ENCODE measurements at places on chromosomes 6 and 20. TPM values are rescaled to one million over a fixed set of nuclear protein-coding genes. Genes with fewer than 3 reads are reported as not detected.

GRCh38 chr6:111338843-111339242, 144.2 kb downstream of the REV3L start:
- peaks cover 15% of the 10 kb centered on the region for H3K36me3 ChIP-seq
- H3K4me3 ChIP-seq: no peak overlapping the region
- no peak overlapping the region for H3K27ac ChIP-seq
- DNase-seq: no peak
- H3K4me1 ChIP-seq: peaks cover 20% of the 10 kb centered on the region

DNA sequence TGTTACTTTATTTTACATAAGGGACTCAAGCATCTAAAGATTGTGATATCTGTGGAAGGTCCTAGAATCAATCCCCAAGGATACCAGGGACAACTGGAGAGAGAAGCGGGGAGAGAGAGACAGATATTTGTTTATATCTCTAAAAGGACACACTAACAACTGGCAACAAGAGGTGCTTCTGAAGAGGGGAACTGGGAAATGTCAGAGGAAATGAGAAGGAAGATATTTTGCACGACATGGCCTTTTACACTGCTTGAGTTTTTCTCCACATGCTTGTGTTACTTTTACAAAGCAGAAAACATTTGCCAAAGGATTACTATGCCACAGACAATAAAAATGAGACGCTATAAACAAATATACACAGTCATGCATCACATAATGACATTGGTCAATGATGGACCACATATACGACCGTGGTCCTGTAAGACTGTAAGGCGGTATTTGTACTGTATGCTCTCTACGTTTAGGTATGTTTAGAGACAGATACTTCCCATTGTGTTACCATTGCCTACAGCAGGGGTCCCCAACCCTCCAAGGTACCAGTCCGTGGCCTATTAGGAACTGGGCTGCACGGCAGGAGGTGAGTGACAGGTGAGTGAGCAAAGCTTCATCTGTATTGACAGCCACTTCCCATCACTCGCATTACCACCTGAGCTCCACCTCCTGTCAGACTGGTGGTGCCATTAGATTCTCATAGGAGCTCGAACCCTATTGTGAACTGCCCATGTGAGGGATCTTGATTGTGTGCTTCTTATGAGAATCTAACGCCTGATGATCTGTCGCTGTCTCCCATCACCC, 64.6 kb upstream of the PTPN1 start:
- H3K36me3 ChIP-seq: no peaks in the 10 kb centered on the region
- H3K4me1 ChIP-seq: peaks cover 17% of the 10 kb centered on the region
- peaks cover 20% of the 10 kb centered on the region for H3K27me3 ChIP-seq

The ADIG gene
- not detected for total RNA-seq

The RALY gene
- 152 TPM for total RNA-seq

The TP53RK gene
- total RNA-seq: 11.2 TPM
